Keratinocyte (primary cell): ENCODE measurements at places on chromosomes 1 and 21.

GRCh38 chr1:17292299-17293160 is 15.5 kb upstream of the PADI4 start:
- no peak for DNase-seq

DNA sequence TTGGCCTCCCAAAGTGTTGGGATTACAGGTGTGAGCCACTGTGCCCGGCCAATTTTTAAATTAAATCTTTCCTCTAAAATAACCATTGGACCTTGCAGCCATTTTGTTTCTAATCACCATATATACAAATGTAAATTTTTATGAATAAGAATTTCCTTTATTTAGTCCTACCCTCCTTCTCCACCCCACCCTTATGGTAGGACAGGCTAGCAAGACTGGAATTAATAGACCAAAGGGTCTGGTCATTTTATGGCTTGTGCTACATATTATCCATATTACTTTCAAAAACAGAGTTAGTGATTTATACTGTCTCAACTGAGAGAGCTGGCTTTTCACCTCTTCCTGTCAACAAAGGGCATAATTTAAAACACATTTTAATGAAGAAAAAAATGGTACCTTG is 26.5 kb downstream of the L1TD1 start:
- no peak for DNase-seq

- peak; percentile 92 for DNase-seq
These were observed 30.0 kb upstream of the S100A7 start for GRCh38 chr1:153490272-153491051.

GRCh38 chr1:222644636-222644980 is 26.7 kb downstream of the MIA3 start:
- DNase-seq = no peak
